ENCODE measurements at places on chromosomes 12 and 14. TPM values are rescaled to one million over a fixed set of nuclear protein-coding genes. Genes with fewer than 3 reads are reported as not detected.

The RNU7-1 gene
- polyA plus RNA-seq: 20.2 TPM

The VSIG10 gene
- polyA plus RNA-seq: 34.1 TPM

The PLEKHG7 gene
- polyA plus RNA-seq: 0.69 TPM

The MDGA2 gene
- 0.16 TPM for polyA plus RNA-seq

The UNC79 gene
- 0.52 TPM for polyA plus RNA-seq

The DPPA3 gene
- polyA plus RNA-seq: not detected

The ARHGAP9 gene
- polyA plus RNA-seq: 5.1 TPM
